Epithelial cell of alveolus of lung (primary cell): ENCODE measurements at places on chromosomes 3 and 15. TPM values are rescaled to one million over a fixed set of nuclear protein-coding genes. Genes with fewer than 3 reads are reported as not detected.

Gene CYP8B1
- not detected in 2 replicates for total RNA-seq

Gene GPR15
- total RNA-seq: not detected in 2 replicates

Gene SLC28A1
- total RNA-seq: not detected in 2 replicates

Gene LHFPL4
- not detected in 2 replicates for total RNA-seq
